Esophagus muscularis mucosa (tissue), 4 donors: ENCODE measurements at places on chromosomes 3 and 15. TPM values are rescaled to one million over a fixed set of nuclear protein-coding genes. Genes with fewer than 3 reads are reported as not detected.

IL12A gene
- total RNA-seq: 0.42 TPM

DNA sequence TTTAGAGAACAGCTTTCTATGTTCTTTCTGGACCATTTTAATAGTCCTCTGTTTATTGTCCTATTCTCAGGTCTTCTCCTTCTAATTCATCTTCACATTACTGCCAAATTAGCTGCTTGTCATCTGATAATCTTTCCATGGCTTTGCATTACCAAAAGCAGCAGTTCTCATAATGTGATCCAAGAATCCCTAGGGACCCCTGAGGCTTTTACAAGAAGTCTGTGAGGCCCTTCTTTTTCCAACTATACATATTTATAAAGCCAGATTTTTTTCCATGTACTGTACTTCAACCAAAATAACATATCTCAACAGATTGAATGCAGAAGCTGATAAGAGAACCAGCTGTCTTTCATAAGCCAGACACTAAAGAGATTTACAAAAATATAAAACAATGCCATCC is 162.5 kb upstream of the BFSP2 start:
- DNase-seq: no peak

GRCh38 chr15:82124331-82125263 is 78.8 kb upstream of the MEX3B start:
- DNase-seq: no peak

DNA sequence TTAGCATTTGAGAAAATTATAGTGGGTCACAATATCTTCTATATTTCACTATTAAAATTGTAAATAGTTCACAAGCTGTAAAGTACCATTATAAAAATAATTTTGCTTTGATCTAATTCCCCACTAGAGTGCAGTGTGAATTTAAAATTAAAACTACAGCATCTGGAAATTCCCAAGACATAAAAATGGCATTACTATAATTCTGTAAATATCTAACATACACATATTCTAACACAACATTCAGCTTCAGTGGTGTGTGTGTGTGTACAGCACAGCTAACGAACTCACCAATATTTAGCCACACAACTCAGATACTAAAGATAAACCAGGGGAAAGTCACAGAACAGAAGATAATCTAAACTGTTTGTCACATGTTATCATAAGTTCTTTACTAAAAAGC is 424.9 kb upstream of the ZNF385D start:
- no peak for DNase-seq

- no peak for DNase-seq
Measured at GRCh38 chr3:189714991-189715961, 84.1 kb downstream of the TP63 start.

DNA sequence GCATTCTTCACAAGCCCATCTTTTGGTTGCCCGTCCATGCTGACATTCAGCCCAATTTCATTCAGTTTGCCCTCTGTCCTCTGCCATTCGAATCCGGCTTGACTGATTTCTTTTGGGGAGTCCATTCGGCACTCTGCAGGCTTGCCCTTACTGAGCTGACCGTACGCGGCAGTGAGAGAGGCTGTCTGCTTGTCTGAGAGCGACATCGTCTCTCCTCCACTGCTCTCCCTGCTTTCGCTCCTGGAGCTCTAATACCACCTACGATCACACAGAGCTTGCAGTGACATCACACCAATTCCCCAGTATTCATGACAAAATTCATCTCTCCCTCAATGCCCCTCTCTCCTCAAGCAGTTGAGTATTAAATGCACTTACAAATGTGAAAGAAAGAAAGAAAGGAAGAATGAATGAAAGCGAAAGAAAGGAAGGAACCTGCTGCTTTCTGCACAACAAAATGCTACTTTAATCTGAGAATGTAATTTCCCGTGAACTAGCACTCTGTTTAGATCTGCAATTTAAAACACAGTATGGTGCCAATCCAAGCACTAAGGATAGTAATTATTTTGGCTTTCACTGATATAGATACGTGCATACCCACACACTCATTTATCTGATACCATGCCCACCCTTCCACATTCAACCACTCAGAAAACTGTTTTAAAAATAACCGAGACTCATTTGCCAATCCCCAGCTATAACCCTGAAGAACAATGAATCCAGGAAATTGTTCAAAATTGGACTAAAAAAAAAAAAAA is 89.5 kb downstream of the DHX30 start:
- no peak for DNase-seq

DNA sequence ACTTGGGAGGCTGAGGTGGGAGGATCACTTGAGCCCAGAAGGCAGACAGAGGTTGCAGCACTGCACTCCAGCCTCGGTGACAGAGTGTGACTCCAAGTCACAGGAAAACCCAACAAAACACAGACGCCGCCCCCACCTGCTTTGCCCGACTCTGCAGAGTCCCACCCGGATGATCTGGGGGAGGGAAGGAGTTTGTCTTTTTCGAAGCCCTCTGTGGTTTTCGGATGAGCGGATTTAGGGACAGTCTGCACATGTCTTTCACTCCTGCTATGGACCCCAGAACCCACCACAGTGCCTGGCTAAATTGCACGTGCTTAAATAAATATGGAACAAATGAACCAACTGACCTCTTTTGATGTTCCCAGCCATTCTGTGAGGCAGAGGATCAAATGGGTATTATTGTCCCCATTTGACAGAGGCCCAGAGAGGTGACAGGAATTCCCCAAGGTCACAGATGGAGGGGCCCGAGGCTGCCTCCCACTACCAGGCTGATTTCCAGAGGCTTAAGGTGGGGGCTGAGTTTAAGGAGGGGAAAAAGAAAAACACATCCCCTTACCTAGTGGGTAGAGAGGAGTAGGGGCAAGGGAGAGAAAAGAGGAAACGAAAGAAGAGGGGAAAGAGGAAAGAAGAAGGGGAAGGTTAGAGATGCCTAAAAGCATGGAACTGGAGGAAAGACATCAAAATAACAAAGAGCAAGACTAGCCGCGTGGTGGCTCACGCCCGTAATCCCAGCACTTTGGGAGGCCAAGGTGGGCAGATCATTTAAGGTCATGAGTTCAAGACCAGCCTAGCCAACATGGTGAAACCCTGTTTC is 59.4 kb upstream of the TFRC start:
- no peak for DNase-seq

- DNase-seq: no peak
Measured at GRCh38 chr3:56869157-56869889, 67.6 kb upstream of the ARHGEF3 start.
